GDM1 (cell line): ENCODE measurements at places on chromosomes 6 and 20.

DNA sequence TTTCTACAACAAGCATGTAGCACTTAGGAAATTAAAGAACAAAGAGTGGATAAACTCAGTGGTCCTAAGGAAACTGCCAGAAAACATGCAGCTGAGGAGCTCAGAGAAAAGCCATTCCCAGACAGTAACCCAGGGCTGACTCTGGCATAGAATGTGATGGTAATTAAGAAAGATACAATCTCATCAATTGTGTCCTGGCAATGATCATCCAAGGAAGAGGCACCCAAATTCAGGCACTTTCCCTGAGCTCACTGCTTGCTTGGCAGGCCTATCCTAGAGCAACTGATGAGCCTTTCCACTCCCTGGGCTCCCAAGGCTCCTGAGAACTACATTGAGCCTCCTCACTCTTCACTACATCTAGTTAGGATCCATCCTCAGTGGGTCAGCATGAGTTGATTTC is 16.2 kb downstream of the EIF2S2 start:
- DNase-seq: no peak

DNA sequence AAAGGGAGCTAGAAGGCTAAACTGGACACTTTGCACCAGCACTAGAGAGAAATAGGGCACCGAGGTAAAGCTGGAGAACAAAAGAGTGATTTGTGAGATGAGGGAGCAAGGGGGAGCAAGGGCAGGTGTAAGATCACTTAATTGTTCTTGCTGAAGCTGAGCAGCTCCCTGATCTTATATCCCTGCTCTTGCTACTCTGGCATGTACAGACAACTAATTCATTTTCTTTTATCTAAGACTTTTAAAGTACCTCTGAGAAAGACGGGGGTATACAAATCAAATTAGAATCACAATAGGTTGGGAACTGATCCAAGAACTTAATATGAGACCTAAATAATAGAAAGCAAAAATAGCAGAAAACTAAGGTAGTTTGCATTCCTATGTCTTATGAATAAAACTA is 381.7 kb upstream of the POU3F2 start:
- DNase-seq: no peak

GRCh38 chr20:19947611-19948264 is 69.4 kb upstream of the NAA20 start:
- no peak for DNase-seq

DNA sequence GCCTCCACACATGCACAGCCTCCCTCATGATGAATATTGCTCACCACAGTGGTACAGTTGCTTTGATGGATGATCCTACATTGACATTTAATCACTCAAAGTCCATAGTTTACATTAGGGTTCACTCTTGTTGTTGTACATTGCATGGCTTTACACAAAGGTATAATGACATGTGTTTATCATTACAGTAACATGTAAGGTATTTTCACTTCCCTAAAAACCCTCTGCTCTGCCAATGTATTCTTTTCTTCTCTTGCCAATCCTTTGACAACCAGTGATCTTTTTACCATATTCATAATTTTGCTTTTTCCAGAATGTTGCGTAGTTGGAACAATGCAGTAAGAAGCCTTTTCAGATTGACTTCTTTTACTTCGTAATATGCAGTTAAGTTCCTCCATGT is 166.6 kb upstream of the KHDRBS2 start:
- DNase-seq: no peak

DNA sequence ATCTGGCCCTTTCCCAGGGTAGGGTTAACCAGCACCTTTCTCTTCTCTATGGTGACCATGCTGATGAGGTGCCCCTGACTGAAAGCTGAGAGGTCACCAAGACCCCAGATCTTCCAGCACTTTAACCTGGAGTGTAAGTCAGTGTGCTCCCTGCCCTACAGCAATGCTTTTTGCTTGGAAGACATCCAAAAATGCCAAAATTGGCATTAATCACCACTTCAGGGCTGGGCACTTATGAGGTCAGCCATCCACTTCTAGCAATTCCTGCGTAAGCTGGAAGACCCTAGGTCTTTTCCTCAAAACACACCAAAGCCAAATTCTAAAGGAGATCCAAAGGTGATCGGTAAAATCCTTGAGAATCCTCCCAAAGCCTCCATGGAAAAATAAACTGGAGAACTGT is 81.2 kb upstream of the LOC128125822 start:
- DNase-seq: no peak

- no peak for DNase-seq
Measured at GRCh38 chr6:168240160-168240559, 79.4 kb downstream of the DACT2 start.

DNA sequence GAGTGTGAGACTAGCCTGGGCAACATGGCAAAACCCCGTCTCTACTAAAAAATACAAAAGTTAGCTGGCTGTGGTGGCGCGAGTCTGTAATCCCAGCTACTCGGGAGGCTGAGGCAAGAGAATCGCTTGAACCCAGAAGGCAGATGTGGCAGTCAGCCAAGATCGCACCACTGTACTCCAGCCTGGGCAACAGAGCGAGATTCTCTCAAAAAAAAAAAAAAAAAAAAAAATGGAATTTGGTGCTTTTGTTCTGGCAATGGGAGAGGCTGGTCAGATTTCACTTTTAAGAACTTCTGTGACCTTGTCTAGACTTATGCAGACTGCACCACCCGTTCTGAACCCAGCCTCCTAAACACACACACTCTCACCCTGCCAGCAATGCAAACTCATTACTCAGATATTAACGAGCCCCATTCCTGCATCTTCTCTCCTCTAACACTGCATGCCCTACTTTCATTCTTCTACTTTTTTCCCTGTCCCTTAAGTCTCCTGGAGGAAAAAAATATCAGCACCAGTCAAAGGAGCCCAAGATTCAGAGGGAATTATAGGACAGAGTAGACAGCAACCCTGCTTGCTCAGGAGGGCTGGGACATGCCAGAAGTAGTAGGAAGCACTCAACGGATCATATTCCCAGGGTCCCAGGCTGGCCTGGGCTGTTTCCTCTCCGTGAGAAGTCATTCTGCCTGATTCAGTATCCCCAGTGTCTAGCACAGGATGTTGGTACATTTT is 4.4 kb downstream of the MOCS1 start:
- DNase-seq: no peak

DNA sequence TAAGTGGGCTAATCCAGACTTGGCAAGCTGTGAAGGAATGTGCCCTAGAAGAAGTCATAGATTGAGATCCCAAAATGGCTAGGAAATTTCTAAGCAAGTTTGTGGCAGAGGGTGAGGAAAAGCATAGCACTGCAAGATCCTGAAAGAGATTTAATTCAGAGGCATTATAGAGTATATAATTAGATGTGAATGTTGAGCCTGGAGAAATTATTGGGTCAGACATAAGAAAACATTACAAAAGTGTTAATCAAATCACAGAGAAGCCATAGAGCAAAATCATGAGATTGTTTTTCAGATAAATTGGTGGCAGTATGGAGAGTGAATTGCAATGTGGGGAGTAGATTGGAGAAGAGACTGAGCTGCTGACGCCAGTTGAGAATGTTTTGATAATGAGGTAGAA is 90.0 kb downstream of the CD2AP start:
- no peak for DNase-seq
